ENCODE measurements at places on chromosomes 7 and 10. TPM values are rescaled to one million over a fixed set of nuclear protein-coding genes. Genes with fewer than 3 reads are reported as not detected.

The XPNPEP1 gene
- 45.7 TPM for total RNA-seq

The CUZD1 gene
- 0.24 TPM for total RNA-seq

The COL26A1 gene
- not detected for total RNA-seq

The CTAGE15 gene
- 1.4 TPM for total RNA-seq

The SUN3 gene
- not detected for total RNA-seq

The HOXA13 gene
- total RNA-seq = not detected

The VWDE gene
- 0.36 TPM for total RNA-seq

The CDK6 gene
- total RNA-seq = 26.8 TPM

The PDZD7 gene
- total RNA-seq = 0.04 TPM

DNA sequence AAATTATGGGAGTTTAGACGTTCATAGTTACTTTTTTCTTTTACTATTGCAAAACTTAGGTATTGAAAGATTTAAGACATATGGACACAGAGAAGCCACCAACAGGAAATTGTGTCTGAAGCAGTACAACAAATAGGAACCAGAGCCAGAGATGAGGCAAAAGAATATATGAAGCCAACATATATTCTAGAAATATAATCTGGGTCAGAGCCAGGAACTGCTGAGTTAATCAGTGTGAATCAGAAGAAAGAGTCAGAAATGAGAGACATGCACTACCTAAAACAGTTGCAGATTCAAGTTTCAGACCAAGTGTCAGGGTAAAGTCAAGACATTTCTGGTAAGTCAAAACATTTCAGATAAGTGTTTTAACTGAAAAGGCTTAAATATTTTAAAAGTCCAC is 67.7 kb downstream of the DGKB start:
- no peak for ATAC-seq

DNA sequence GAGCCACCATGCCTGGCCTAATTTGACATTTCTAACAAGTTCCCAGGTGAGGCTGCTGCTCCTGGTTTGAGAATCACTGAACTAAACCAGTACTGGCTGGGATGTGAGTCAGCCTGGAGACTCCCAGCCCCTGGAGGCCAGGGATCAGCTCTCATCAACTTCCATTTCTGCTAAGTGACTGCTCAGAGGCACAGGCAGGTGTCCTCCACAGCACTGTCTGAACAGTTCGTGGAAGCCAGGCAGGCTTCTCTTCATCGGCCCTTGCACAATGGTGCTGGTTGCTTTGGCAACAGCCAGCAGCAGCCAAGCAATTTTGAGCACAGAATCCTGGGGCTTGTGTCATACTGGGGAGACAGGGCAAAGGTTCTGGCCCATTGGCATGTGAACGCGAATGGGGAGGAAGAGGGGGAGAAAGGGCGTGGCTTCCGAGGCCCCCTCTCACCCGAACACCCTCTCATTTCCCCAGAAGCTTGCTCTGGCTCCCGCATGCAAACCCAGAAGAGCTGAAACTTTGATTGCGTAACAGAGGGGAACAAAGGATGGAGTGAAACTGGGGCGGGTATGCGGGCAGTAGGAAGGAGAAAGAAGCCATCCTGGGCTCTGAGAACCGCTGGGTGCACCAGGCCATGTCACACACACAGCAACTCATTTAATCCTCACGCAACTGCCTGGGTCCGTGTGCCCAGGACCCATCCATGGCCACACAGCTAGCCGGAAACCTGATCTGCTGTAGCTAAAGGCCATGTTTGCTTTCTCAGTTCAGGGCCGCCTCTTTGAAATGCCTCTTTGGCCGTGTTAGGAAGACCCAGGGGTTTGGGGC is 9.0 kb upstream of the POR start:
- peak; percentile 97 for ATAC-seq

DNA sequence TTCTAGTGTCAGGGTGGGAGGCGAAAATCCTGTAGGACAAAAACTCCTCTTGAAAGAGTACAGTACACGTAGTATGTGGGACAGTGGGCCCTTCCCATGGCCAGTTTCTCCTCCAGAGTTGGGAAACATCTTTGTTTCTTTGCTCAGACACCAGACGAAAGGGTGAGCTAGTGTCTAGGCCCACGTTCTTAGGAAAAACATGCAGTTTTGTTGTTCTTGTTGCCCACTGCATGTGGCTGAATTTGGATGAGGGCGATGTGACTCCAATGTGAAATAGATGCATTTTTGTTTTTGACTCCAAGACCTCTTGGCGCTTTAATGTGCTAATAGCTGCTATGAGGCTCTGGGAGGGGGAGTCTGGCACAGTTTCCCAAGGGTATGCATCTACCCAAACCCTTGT is 100.8 kb downstream of the ATXN7L1 start:
- no peak for ATAC-seq

GRCh38 chr10:118963341-118963740 is 66.2 kb upstream of the NANOS1 start:
- no peak for ATAC-seq

DNA sequence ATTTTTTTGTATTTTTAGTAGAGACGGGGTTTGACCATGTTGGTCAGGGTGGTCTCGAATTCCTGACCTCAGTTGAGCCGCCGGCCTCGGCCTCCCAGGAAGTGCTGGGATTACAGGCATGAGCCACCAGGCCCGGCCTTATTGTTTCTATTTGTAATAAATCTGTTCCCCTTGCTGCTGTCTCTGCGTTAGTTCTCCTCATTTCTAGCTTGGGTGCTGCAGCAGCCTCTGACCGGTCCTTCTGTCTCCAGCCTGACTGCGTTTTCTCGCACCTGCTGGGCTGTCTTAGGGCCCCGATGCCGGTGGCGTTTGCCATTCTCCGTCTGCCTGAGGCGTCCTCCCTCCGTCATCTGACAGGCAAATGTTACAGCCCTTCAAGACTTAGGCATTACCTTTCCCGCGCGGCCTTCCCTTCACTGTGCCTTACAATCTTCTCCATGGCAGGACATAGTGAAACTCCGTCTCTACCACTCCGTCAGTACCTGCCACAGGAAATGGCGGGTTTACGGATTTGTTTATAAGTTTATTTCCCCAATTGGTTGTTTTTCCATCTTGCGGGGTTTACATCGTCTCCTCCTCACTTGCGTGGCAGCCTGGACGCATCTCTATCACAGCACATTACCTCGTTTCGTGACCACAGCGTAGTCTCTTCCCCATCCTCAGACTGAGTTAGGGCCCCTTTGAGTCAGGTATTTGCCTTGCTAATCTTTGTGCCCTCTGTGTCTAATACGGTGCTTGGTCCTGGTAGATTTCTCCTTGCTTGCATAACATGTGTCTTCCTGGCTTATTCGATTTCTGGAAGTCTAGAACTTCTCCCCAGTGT is 2.3 kb upstream of the GIMAP8 start:
- ATAC-seq = no peak

GRCh38 chr10:117972168-117972837 is 74.4 kb downstream of the RAB11FIP2 start:
- ATAC-seq = no peak

- peak; percentile 90 for ATAC-seq
Observed at GRCh38 chr10:91340613-91341362, 69.4 kb upstream of the HECTD2 start.

GRCh38 chr7:22093001-22093400 is 147.3 kb upstream of the CDCA7L start:
- ATAC-seq = no peak

DNA sequence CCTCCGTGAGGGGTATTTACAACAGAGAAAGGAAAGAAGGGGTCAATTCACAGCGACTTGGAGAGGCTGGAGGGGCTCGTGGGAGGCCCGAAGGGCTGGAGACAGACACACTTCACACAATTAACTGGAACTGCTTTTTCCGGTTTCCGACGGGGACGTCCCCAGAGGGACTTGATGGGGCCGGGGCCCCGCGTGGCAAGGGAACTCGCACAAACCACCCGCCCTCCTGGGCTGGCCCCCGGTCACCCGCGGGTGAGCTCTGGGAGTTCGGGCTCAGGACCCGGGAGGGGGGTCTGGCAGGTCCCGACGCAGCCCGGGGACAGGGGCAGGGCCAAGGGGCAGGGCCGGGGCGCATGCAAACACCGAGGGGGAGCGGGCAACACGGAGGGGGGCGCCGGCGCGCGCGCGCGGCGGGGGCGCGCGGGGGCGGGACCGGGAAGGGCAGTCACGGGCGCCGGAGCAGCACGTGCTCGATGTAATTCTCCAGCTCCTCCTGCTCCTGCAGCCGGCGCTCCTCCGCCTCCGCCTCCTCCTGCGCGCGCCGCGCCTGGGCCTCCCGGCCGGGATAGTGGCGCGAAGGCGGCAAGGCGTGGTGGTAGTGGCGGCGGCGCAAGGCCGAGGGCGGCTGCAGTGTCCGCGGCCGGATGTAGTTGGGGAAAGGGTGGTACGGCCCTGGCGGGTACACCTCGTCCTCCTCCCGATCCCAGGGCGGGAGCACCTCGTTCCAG is 2.7 kb downstream of the VGF start:
- peak; percentile 40 for ATAC-seq

- ATAC-seq = peak; percentile 96
Observed at GRCh38 chr10:4770801-4771553, 55.0 kb upstream of the AKR1E2 start.

DNA sequence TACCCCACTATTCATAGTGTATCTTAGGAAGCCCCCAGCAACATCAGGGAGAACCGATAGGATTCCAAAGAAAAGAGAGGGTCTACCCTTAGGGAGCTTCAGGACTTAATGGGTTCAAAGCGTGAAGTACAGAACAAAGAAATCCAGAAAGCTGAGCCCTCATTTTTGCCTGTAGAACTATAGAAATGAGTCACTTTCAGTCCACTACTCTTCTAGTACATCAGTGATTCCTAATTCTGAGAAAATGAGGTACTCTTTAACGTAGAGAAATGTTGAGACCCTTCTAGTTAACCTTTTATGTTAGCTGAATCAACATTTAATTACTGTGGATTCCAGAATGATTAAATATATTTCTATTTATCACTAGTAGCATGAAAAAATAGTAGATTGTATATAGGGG is 1.8 kb downstream of the TDRD1 start:
- ATAC-seq = no peak

- ATAC-seq = no peak
Observed at GRCh38 chr7:130381468-130382312, 1.4 kb downstream of the CPA1 start.

DNA sequence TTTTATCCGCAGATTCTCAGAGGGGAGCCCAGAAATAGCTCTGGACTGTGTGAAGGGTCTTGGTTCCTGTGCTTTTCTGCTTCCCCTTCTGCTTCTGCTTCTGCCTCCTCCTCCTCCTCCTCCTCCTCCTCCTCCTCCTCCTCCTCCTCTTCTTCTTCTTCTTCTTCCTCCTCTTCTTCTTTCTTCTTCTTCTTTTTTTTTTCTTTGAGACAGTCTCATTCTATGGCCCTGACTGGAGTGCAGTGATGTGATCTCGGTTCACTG is 11.6 kb downstream of the PDZD7 start:
- ATAC-seq = no peak

DNA sequence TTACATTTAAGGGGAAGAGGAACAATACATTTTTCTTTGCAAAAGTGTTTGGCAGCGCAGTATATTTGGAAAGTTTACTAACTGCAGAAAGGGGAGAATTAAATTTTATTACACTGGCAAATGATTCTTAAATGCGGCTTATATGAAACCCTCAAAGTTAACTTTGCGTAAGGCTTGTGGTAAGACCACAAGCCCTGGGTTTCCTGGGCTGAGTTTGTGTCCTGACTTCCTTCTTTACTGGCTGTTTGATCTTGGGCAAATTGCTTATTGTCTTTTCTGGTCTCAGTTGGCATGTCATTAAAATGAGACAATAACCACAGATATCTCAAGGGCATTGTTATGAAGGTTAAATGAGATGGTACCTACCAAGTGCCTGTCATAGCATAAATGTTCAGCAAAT is 106.8 kb downstream of the GLRX3 start:
- no peak for ATAC-seq

DNA sequence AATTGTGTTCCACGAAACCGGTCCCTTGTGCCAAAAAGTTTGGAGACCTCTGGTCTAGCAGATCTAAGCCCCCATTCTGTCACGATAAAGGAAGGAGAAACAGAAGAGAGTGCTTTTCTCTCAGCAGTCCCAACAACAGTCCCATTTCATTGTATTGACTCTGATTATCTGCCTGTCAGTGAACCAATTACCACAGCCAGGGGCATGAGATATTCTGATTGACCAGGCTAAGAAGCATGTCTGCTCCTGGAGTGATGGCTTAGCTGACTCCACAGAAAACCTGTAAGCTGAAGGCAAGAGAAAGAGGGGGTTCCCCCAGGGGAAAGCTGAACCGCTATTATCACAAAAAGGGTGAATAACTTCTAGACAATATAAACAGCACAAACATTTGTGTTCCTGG is 765.4 kb downstream of the SORCS1 start:
- no peak for ATAC-seq

DNA sequence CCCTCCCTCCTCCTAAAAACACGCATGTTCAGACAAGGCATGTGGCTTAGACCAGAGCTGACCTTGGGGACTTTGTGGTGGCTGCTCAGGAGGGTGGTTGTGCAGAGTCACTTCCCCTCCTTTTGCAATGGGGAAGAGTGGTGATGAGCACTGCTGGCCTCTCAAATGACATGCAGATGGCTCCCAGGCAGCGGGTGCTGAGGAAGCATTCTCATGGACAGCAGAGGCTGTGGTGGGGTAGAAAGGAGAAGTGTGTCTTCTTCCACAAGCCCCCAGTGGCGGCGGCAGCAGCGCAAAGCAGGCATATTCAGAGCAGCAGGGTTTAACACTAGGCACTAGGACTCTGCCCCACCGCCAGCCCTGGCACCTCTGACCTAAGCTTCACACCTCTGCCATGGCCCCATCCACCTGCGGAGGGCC is 105.9 kb upstream of the ANLN start:
- ATAC-seq = peak; percentile 30

GRCh38 chr10:78312197-78313047 is 278.8 kb downstream of the RPS24 start:
- peak; percentile 36 for ATAC-seq

- ATAC-seq = no peak
Observed at GRCh38 chr10:15348579-15348978, 22.5 kb downstream of the FAM171A1 start.

GRCh38 chr10:16381083-16381482 is 55.7 kb upstream of the PTER start:
- peak; percentile 45 for ATAC-seq

GRCh38 chr7:8637322-8637721 is 203.9 kb downstream of the NXPH1 start:
- no peak for ATAC-seq

DNA sequence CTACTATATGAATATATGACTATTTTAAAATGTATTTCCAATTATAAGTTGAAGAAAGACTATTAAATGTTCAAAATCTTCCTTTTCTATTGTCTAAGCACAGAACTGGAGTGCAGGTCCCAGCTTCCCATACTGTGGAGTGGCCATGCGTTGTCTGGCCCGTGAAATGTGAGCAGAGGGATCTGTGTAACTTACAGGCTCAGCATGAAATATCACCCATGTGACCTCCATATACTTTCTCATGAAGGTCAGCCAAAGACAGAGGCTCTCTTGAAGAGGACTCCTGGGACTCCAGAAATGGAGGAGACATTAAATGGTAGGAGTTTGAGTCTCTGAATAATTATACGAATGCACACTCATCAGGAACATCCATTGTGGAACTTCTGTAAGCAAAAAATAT is 92.4 kb upstream of the CAV2 start:
- no peak for ATAC-seq

Data from esophagus mucosa (tissue), 1 donor.